ENCODE measurements at places on chromosomes 12 and 14.
A peak's percentile ranks its signal among the peaks of the same experiment; 100 is the strongest.

- H3K4me1 ChIP-seq = peaks cover 33% of the 10 kb centered on the region
- DNase-seq = no peak
- H3K27me3 ChIP-seq = no peaks in the 10 kb centered on the region
- H3K27ac ChIP-seq = peak overlapping the region; percentile 53
- H3K4me3 ChIP-seq = no peak overlapping the region
Measured at GRCh38 chr12:78622529-78623195, 241.9 kb upstream of the SYT1 start.

DNA sequence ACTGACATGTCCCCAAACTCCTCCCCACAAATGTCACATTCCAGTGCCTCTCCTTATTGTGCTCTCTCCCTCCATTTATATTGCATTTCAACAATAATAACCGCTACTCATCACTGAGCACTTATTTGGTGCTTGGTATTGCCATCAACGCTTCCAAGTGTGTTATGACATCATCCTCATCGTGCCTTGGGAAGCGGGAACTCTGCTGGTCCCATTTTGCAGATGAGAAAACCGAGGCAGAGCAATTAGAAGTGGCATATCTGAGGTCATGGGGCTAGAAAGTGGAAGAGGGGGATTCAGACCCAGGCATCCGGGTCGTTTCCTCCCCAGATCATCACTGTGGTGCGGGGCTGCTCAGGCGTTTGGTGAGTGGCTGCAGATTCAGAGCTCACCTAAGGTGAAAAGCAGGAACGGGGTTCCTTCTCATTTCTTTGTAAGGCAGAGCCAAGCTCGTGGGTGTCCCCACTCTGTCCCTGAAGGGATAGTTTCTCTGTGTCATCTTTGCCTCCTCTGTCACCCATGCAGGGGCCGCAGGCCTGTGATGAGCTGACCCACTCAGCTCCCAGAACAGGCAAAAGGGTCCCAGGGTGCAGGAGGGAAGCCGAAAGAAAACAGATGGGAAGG is 5.5 kb upstream of the FZD10 start:
- H3K27me3 ChIP-seq = peaks cover 33% of the 10 kb centered on the region
- no peaks in the 10 kb centered on the region for H3K4me1 ChIP-seq
- H3K27ac ChIP-seq = no peak overlapping the region
- no peak overlapping the region for H3K4me3 ChIP-seq

DNA sequence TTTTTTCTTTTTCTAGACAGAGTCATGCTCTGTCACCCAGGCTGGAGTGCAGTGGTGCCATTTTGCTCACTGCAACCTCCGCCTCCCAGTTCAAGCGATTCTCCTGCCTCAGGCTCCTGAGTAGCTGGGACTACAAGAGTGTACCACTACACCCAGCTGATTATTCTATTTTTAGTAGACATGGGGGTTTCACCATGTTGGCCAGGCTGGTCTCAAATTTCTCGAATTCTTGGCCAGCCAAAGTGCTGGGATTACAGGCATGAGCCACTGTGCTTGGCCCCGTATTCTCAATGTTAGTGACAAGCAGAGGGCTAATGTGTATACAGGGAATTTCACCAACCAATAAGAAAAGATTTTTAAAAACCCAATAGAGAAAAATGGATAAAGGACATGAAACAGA is 8.4 kb downstream of the PLBD2 start:
- no peak for DNase-seq
- no peak overlapping the region for H3K4me3 ChIP-seq
- no peaks in the 10 kb centered on the region for H3K27me3 ChIP-seq
- H3K4me1 ChIP-seq = no peaks in the 10 kb centered on the region

GRCh38 chr12:50579757-50580267 is 75.0 kb downstream of the DIP2B start:
- H3K27ac ChIP-seq = peak overlapping the region; percentile 85
- H3K4me1 ChIP-seq = peaks cover 25% of the 10 kb centered on the region
- H3K4me3 ChIP-seq = no peak overlapping the region
- H3K27me3 ChIP-seq = no peaks in the 10 kb centered on the region
- DNase-seq = no peak
- no peaks in the 10 kb centered on the region for H3K36me3 ChIP-seq

GRCh38 chr12:101696251-101697196 is 916 bp upstream of the CHPT1 start:
- peak overlapping the region; percentile 94 for H3K27ac ChIP-seq
- H3K4me1 ChIP-seq = peaks cover 41% of the 10 kb centered on the region
- H3K36me3 ChIP-seq = no peaks in the 10 kb centered on the region
- H3K4me3 ChIP-seq = peak overlapping the region; percentile 92
- H3K27me3 ChIP-seq = peaks cover 10% of the 10 kb centered on the region
- no peak for DNase-seq

GRCh38 chr12:123886931-123887582 is 85.6 kb downstream of the CCDC92 start:
- H3K4me1 ChIP-seq = peaks cover 8% of the 10 kb centered on the region
- H3K36me3 ChIP-seq = no peaks in the 10 kb centered on the region
- H3K27ac ChIP-seq = no peak overlapping the region
- DNase-seq = no peak
- no peak overlapping the region for H3K4me3 ChIP-seq
- peaks cover 10% of the 10 kb centered on the region for H3K27me3 ChIP-seq

DNA sequence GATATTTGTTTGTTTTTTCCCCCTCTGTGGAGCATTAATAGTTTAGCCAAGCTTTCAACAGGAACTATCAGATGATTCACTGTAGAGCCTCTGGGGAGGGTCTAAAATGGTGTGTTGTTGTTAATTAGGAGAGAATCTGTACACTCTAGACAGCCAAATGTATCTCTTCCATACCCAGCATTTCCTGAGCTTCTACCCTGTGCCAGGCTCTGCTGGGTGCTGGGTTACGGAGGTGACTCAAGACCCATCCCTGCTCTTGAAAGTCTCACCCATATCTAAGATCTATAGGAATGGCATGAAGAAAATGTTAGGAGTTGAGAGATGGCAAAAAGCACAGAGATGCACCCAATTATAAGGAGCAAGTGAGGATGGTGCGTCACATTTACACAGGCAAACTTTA is 245.8 kb downstream of the C12orf75 start:
- H3K36me3 ChIP-seq = no peaks in the 10 kb centered on the region
- no peak overlapping the region for H3K27ac ChIP-seq
- no peak for DNase-seq
- H3K4me1 ChIP-seq = no peaks in the 10 kb centered on the region
- H3K27me3 ChIP-seq = no peaks in the 10 kb centered on the region

DNA sequence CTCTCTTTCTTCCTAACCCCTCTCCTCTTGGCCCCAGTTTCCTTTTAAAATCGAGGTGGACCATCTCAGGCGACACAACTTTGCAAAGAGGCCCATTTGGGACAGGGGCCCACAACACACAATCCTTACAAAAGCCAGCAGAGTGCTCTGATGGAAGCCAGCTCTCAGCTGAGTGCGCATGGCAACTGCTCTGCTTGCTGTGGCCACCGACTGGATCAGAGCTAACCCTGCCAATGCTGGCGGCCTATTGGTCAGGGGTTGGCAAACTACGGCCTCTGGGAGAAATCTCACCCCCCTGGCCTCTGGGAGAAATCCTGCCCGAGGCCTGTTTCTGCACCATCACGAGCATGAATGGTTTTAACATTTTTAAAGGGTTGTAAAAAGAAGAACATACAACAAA is 55.0 kb downstream of the AMN start:
- peaks cover 4% of the 10 kb centered on the region for H3K4me1 ChIP-seq
- H3K27ac ChIP-seq = no peak overlapping the region
- H3K27me3 ChIP-seq = no peaks in the 10 kb centered on the region
- peaks cover 21% of the 10 kb centered on the region for H3K36me3 ChIP-seq

DNA sequence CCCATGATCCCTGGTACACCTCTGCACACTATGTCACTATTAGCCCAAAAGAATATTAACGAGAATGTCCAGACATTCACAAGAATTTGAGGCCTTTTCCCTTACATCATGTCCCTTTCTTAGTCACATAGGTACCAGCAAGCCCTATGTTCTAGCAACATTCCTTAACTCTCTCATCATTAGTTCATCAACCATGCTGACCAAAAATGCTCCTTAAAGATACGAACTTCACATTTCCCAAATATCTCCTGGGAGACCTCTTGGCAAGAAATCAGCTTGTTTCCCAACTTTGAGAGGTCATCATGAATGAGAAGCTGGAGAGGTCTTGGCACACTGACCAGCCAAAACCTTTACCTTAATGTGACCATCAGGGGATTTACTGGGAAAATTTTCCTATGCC is 4.6 kb downstream of the SALL2 start:
- H3K27ac ChIP-seq = no peak overlapping the region
- no peaks in the 10 kb centered on the region for H3K27me3 ChIP-seq
- no peak for DNase-seq
- H3K4me3 ChIP-seq = peak overlapping the region; percentile 49
- peaks cover 35% of the 10 kb centered on the region for H3K36me3 ChIP-seq

GRCh38 chr14:63276492-63277342 is 42.0 kb downstream of the GPHB5 start:
- no peak for DNase-seq
- no peak overlapping the region for H3K27ac ChIP-seq
- H3K4me1 ChIP-seq = no peaks in the 10 kb centered on the region
- H3K27me3 ChIP-seq = no peaks in the 10 kb centered on the region
- no peak overlapping the region for H3K4me3 ChIP-seq

DNA sequence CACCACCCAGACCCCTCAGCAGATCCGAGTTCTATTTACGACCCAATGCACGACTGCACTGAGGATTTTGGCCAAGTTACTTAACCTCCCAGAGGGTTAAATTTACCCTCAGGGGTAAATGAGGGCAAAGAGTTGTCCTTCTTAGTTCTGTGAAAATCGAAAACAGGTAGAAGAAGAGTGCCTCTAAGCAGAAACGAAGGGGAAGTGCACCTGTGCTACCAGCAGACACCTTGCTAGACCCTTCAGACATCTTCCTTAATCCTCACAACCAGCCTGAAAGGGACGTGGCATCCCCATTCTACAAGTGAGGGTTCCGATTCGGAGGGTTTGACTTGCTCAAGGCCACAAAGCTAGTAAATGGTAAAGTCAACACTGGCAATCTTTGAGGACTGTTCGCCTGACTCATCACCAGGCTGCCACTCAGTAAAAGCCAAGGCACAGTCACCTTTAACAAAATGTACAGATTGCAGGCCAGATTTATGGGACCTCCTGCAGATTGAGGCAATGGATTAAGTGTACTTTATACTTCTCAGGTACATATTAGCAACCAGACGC is 1.6 kb downstream of the GSG1 start:
- peaks cover 2% of the 10 kb centered on the region for H3K27me3 ChIP-seq

- H3K27me3 ChIP-seq = peaks cover 5% of the 10 kb centered on the region
- DNase-seq = no peak
- no peak overlapping the region for H3K27ac ChIP-seq
- no peaks in the 10 kb centered on the region for H3K36me3 ChIP-seq
Measured at GRCh38 chr12:46699986-46700385, 125.8 kb downstream of the SLC38A4 start.

- no peak for DNase-seq
- H3K36me3 ChIP-seq = no peaks in the 10 kb centered on the region
- no peak overlapping the region for H3K4me3 ChIP-seq
- no peak overlapping the region for H3K27ac ChIP-seq
- peaks cover 2% of the 10 kb centered on the region for H3K27me3 ChIP-seq
Measured at GRCh38 chr12:10331642-10332239, 24.1 kb downstream of the KLRD1 start.

DNA sequence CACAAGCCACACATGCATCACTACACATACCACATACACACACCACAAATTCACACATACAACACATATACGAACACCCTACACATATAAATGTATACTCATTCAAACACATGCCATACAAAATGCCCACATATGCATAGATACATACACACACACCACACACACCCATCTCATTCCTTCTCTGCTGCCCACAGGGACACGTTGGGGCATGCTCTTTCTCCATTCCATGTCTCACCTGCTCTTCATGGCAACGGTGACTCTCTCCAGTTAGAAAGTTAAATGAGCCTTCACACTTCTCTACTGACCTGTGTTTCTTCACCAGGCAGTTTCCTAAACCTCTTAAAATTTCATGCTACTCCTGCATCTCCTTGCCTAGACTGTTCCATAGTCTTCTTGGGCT is 1194.8 kb downstream of the BCL11B start:
- H3K27ac ChIP-seq = no peak overlapping the region
- H3K27me3 ChIP-seq = no peaks in the 10 kb centered on the region
- no peaks in the 10 kb centered on the region for H3K36me3 ChIP-seq
- no peak overlapping the region for H3K4me3 ChIP-seq

DNA sequence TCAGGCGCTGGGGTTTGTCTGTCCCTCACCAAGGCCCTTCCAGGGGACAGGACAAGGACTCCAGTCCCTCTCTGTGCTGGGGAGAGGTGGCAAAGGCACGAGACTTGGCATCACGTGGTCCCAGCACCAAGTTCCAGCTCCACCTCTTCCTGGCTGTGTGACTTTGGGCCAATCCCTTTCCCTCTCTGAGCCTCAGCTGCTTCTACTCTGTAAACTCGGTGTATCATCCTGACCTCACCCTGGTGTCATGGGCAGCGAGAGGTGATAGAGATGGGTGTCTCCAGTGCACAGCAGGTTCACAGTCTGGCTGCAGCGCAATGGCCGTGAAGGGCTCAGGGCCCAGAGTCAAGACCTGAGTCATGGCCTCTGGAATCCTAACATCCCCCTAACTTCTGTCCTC is 54.0 kb downstream of the MVK start:
- H3K4me3 ChIP-seq = no peak overlapping the region
- H3K36me3 ChIP-seq = no peaks in the 10 kb centered on the region
- H3K27ac ChIP-seq = no peak overlapping the region

DNA sequence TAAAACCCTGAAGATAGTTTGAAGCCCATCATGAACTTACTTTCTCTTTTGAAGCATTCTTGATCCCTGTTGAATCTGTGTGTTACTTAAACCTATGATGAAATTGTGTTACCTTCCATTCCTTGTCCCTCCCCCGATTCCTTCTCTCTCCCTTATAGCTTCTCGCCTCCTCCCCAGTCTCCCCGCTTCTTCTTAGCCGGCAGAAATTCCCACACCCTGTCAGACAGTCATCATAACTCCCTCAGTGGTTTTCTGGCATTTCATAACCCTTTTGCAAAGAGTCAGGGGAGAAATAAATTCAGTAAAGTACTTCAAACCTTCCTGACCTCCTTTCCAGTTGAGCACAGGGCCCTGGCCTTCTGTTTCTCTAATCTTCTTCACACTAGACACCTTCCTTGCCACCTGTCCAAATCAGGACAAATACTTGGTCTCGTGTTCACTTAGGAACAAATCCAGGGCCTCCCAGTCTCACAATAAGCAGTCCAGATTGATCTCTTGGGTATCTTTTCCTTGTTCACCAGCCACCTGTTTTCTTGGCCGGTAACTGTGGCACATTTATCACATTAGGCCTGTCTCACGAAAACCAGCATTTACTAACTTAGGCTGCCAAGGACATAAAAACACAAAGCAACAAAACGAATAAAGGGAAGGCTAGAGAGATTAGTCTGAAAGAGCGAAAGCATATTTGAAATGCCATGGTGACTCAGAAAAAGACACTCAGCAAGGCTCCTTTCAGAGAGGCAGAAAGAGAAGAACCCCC is 355.9 kb downstream of the TMTC2 start:
- H3K27me3 ChIP-seq = no peaks in the 10 kb centered on the region
- no peak for DNase-seq
- H3K36me3 ChIP-seq = no peaks in the 10 kb centered on the region
- peak overlapping the region; percentile 16 for H3K27ac ChIP-seq

Data from neural crest cell (in vitro differentiated cells).